Mesothelial cell of epicardium (in vitro differentiated cells): ENCODE measurements at places on chromosomes 16 and 17.

GRCh38 chr16:11801481-11802021 is 4.5 kb upstream of the ZC3H7A start:
- DNase-seq: no peak

DNA sequence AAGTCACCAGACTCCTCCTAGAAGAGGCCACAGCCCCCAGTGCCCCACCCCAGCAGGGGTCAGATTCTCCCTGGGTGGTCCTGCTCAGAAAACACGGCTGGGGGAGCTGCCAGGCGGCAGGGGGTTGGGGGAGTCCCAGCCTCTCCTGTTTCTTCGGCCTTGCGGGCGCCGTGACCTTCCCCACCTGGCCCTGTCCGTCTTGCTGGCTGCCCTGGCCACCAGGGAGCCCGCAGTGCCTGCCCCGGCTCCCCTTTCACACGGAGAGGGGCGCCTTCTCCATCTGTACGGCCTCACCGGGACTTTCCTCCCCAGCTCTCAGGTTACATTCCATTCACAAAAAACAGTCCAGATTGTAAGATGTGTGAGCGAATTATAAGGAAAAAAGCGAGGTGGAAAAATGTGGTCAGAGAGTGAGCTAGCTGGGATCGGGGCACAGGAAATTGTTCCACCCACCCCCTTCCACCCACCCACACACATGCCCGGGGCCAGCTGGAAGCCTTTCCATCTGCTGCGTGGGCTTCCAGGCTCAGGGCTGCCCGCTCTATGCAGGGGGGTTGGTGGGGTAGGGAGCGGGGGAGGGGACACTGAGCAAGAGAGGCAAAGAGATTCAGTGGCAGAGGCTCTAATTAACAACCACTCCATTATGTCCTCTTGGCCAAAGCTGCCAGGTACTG is 14.6 kb upstream of the CIBAR2 start:
- DNase-seq: no peak

DNA sequence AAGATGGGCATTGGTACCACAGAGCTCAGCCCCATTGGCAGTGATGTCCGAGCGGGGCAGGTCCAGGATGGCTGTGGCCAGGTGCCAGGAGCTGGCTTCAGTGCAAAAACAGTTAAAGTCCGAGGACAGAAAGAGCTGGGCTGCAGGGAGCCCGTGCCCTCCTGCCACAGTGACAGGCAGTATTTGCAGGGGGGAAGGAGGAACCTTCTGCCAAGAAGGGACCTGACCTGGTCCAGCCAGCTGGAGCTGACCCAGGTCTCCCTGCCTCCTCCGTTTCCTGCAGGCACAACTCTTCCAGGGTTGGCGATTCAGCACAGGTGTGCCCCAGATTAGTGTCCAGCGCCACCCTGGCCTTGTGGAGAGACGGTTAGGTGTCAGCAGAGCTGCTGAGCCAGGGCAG is 199.0 kb downstream of the ENGASE start:
- DNase-seq: no peak

DNA sequence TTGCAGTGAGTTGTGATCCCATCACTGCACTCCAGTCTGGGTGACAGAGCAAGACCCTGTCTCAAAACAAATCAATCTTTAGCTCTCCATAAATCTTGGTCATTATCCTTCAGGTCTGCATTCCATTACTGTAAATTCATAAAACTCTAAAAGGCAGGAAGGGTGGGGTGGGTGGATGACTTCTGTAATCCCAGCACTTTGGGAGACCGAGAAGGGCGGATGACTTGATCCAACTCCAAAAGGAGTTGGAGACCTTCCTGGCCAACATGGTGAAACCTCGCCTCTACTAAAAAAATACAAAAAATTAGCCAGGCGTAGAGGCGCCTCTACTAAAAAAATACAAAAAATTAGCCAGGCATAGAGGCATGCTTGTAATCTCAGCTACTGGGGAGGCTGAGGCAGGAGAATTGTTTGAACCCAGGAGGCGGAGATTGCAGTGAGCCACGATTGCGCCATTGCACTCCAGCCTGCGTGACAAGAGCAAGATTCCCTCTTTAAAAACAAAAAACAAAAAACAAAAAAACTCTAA is 2.2 kb upstream of the UBE2Z start:
- no peak for DNase-seq

- no peak for DNase-seq
These were observed 521.7 kb upstream of the EEF2KMT start for GRCh38 chr16:5619304-5619703.

- DNase-seq: no peak
These were observed 10.3 kb upstream of the RPL38 start for GRCh38 chr17:74192950-74193781.

GRCh38 chr16:11315510-11315909 is 29.7 kb upstream of the RMI2 start:
- DNase-seq: peak; percentile 62

- DNase-seq: no peak
These were observed 5.2 kb downstream of the PLXDC1 start for GRCh38 chr17:39146273-39146672.

- no peak for DNase-seq
These were observed 10.1 kb downstream of the RIPOR1 start for GRCh38 chr16:67538666-67539101.

GRCh38 chr17:82698974-82699442 is 510 bp upstream of the RAB40B start:
- DNase-seq: no peak

DNA sequence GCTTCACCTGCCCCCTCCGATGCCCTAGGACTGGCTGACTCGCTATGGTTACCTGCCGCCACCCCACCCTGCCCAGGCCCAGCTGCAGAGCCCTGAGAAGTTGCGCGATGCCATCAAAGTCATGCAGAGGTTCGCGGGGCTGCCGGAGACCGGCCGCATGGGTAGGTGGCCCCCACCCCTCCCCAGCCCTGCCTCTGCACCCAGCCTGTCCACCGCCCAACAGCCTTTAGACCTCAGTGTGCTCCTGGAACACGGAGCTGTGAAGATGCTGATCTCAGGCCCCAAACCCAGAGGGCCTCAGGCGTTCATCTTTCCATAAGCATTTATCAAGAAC is 993 bp downstream of the MMP25 start:
- no peak for DNase-seq

DNA sequence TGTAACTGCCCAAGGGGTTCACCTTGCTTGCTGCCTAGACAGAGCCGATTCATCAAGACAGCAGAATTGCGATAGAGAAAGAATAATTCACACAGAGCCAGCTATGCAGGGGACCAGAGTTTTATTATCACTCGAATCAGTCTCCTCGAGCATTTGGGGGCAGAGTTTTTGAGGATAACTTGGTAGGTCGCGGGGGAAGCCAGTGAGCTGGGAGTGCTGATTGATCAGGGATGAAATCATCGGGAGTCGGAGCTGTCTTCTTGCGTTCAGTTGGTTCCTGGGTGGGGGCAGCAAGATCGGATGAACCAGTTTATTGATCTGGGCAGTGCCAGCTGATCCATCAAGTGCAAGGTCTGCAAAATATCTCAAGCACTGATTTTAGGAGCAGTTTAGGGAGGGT is 9.1 kb downstream of the ITGAM start:
- peak; percentile 25 for DNase-seq

DNA sequence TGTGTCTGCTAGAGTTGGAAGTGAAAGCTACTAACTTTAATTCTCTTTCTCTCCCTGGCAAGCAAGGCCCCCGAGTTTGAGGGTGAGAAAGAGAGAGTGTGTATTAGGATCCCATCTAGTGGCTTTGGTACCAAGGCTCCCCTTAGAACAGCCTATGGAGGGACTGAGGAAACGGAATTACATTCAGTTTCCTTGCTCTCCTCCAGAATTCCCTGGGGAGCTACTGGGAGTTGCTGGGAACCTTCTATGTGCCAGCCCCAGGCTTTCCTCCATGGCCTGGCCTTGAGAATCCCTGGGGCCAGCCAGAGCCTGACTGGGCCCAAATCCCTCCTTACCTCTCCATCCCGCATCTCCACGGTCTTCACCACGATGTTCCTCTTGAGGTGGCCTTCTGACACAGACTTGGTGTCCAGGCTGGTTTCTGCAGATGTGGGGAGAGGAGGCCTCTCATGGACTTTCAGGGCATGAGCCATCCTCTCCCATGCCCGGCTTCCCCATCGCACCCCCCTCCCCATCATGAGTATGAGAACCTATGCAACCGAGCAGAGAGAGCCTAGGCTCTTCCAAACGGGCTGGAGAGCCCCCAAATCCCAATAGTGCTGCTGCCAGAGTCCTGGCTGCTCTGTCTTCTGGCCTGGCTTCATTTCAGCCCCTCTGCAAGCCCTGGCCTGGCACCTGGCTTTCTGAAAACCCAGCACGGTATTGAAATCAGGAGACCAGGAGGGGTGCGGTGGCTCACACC is 7.4 kb downstream of the GFAP start:
- no peak for DNase-seq

DNA sequence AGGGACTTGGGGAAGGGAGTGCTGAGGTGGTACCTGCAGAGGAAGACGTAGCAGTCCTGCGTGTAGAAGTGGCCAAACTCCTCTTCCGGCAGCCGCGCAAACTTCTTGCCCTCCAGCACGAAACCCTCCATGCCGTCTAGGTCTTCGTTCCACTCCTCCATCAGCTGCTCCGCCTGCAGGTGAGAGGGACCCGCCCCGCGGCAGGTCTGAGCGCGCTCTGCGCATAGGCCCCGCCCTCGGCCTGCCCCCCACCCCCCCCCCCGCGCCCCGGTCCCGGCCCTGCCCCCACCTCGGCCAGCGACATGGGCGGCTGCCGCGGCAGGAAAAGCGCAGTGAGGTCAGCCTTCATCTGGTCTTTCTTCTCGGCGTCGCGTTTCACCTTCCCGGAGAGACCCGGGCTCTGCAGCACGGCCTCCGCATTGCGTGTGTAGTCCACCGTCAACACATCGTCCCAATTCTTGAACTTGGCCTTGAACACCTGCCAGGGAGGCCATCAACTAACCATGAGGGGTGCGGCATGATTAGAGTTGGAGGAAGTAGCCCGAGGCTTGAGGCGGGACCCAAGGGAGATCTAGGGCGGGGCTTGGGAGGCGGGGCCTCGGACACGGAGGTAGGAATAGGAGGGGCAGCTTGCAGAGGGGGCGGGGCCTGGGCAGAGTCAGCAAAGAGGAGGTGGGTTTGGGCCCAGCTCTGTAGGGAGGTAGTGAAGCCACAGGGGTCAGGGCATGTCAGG is 11.5 kb downstream of the FLII start:
- peak; percentile 57 for DNase-seq

DNA sequence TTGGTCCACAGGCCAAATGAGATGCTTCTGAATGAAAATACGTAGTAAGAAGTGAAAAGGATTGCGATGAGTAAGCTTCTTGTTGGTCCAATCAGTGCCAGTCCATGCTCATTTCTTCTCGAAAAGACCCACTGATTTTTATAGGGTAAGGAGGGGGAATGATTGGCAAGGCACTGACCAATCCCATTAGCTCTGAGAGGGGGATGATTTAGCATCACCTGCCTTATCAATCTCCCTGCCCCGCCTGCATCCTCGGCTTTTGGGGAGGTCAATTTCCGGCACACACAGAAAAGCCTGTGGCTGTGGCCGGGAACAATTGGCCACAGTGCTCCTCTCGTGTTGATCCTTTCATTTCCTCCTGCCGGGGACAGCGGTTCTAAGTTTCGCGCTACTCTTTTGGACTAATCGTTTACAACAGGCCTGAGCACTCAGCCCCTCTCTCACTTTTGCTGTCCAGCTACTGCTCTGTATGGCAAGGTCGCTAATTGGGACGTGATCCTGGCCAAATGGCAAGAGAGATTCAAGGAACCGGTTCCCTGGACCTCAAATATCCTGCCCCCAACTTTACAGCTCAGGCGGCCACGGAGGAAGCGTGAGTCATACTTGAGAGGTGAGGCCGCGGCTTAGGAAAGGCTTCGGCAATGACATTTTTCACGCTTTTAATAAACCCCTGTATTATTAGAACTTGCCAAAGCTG is 43.1 kb downstream of the TBX4 start:
- DNase-seq: no peak

- DNase-seq: no peak
These were observed 170.3 kb downstream of the SLC39A11 start for GRCh38 chr17:72922219-72922618.

GRCh38 chr17:68306819-68307218 is 15.5 kb downstream of the ARSG start:
- DNase-seq: no peak

DNA sequence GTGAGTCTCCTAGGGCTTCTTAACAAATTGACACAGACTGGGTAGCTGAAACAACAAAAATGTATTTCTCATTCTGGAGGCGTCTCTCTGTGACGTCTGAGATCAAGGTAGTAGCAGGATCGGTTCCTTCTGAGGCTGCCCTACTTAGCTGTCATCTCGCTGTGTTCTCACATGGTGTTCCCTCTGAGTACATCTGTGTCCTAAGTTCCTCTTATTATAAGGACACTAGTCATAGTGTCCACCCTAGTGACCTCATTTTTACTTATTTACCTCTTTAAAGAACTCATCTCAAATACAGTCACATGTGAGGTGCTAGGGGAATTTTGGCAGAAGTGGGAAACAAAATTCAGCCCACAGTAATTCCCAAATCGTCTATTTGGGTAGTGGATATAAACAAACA is 529.1 kb downstream of the NPIPA7 start:
- no peak for DNase-seq

- DNase-seq: no peak
These were observed 12.1 kb downstream of the LPO start for GRCh38 chr17:58250344-58251011.

DNA sequence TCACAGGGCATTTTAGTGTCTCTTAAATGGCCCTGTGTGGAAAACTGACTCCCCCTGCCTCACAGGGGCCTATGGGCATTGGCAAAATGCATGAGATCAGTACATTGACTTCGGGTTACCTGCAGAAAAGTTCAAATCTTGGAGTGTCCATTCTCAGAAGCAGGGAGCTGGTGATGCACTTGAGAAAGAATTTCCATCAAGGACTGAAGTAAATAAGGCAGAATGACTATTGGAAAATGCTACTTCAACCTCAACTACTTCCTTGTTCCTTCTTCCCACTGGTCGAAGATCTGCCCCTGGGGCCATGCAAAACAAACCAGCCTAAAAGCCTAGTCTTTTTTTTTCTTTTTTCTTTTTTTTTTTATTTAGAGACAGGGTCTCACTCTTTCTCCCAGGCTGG is 13.8 kb upstream of the GSDMA start:
- no peak for DNase-seq

GRCh38 chr17:48584223-48584741 is 5.8 kb downstream of the HOXB3 start:
- no peak for DNase-seq

DNA sequence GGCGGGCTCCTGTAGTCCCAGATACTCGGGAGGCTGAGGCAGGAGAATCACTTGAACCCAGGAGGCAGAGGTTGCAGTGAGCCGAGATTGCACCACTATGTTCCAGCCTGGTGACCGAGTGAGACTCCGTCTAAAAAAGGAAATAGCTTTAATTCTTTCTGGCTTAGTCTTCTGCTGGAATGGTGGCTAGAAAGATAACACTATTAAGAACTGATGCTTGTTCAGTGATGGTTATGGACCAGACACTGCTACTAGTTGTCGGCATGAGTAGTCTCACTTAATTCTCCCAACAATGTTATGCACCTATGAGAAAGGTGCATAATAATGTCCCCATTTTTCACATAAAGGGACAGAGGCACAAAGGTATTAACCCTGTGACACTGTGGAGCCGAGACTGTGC is 188.7 kb downstream of the HS3ST3A1 start:
- no peak for DNase-seq

DNA sequence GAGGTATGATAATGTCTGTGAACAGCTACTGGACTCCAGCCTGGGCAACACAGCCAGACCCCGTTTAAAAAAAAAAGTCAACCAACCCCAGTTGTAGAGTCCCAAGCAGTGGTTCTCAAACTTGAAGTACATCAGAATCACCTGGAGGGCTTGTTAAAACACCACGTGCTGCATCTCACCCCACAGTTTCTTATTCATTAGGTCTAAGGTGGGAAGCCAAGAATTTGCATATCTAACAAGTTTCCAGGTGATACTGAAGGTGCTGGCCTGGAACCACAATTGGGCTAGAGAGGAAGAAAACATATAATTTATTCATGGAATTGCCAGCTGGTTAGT is 6.7 kb upstream of the MSL1 start:
- no peak for DNase-seq
